ENCODE measurements at places on chromosomes 2 and 18.

DNA sequence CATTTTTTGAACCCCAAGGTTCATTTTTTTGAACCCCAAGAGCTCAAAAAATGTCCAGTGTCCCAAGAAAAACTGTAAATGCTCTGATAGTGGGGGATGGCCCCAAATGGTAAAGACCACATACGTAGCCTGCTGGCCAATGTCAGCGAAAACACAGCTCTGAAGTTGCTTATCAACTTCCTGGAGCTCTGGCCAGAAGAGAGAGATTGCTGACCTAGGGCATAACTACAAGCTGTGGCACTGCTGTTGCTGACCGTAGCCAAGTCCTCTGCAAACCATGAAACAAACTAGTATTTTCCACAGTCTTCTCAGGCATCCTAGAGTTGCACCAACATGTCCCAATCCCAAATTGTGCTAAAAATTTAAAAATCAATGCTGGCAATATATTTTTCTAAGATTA, 50.9 kb downstream of the REEP1 start:
- DNase-seq, result no peak

GRCh38 chr2:100243631-100244030, 78.7 kb downstream of the LONRF2 start:
- DNase-seq, result no peak

DNA sequence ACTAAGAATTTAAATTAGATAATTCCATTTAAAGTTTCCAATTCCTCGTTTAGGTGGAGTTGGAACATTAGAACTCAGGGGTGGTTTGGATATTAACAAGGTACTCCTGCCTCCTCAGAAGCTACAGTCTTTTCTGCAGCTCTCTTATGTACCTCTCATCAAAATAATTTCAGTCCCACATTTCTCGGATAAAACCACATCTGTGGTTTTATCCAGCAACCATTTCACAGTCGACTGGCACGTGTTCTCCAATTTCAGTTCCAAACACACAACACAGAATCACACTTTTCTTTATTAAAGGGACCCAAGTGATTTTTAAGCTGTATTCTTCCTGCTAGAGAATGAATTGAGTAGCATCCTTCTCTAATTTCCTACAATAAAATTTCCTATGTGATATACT, 22.7 kb upstream of the NFU1 start:
- DNase-seq, result no peak

DNA sequence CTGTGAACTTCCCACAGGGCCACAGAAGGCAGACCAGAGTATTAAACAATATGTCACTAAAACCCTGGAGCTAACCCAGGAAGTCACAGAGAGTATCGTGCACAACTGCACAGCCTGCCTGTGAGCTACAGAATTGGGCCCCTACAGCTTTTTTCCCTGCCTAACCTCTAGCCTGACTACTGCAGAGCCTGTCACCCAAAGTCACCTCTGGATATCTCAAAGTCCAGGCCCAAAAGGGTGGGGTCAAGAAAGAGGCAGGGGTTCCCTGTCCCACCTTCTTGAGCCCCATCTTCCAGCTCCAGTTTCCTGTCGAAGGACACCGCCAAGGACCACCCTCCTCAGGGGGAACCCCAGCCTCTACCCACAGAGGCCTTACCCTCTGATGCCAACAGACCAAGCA, 13.5 kb downstream of the GAD1 start:
- no peak for DNase-seq

GRCh38 chr2:213766465-213766901, 482.2 kb downstream of the SPAG16 start:
- DNase-seq, result peak; percentile 39

DNA sequence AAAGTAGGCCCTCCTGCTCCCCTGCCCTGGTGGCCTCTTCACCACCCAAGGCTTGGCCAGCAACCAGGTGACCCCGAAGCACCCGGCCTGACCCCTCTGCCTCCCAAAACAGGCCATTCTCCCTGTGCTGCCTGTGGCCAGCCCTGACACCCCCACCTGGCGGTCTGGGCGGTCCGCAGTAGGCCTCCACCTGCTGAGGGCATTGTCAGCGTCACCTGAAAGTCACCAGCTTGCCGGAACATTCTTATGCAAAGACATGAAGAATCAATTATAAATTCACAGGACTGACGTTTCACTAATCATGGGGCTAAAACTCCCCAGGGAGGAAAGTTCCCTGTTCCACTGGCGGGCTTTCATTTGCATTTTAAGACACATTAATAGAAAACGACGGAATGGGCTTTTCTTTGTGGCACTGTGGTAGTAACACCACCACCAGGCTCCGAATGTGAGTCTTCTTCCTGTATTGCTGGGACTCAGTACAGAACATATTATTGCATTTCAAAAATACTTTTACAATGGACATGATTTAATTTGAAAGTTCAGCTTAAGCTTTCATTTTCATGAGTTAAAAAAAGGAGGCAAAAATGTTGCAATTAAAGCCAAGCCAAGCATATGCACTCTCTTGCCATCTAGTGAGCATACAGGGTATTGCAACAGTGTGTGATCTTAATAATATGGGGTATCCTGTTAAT, 57.4 kb downstream of the ADI1 start:
- DNase-seq, result peak; percentile 48

- DNase-seq, result no peak
These were observed 32.0 kb downstream of the SMCHD1 start for GRCh38 chr18:2687390-2688001.

- DNase-seq, result no peak
These were observed 9.9 kb upstream of the INO80C start for GRCh38 chr18:35507623-35508022.

GRCh38 chr2:120314690-120315366, 31.1 kb upstream of the INHBB start:
- no peak for DNase-seq

GRCh38 chr2:37232131-37232933, 874 bp downstream of the NDUFAF7 start:
- DNase-seq, result no peak

GRCh38 chr2:58571181-58571852, 330.2 kb upstream of the FANCL start:
- DNase-seq, result peak; percentile 27

GRCh38 chr18:3511980-3512379, 62.0 kb downstream of the TGIF1 start:
- DNase-seq, result no peak

DNA sequence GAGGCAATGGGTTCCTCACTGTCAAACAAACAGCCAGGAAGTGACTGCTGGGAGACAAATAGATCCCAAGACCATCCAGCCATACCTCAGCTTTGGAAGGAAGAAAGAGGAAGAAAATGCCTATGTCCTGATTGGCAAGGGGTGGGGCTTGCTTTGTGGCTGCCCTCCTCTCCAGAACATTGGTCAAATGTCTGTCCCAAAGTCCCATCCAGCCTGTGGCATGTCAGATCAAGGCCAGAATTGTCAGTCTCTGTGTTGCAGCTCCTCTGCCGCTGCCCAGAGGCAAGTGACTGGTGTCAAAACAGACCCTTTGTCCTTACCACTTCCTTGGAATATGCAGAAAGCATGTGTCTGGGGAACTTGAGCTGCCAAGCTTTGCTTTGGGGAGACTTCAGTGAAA, 63.0 kb upstream of the SMAD2 start:
- DNase-seq, result no peak

- no peak for DNase-seq
These were observed 75.0 kb upstream of the CCDC85A start for GRCh38 chr2:56108806-56109205.

DNA sequence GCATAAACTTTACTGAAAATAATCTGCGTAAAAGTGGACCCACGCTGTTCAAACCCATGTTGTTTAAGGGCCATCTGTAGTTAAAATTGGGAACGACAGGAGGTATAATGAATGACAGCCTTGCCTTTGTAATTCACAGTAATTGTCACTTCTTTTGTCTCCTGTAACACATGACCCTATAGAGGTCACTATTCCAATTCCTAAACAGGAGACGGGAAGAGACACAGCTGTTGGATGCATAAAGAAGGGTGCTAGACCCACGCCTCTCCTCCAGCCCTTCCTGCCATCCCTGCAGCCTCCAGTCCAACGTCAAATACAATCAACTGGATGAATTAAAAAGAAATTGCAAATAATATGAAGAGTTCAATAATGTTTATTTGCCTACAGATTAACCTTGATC, 63.1 kb upstream of the NFATC1 start:
- DNase-seq, result no peak

DNA sequence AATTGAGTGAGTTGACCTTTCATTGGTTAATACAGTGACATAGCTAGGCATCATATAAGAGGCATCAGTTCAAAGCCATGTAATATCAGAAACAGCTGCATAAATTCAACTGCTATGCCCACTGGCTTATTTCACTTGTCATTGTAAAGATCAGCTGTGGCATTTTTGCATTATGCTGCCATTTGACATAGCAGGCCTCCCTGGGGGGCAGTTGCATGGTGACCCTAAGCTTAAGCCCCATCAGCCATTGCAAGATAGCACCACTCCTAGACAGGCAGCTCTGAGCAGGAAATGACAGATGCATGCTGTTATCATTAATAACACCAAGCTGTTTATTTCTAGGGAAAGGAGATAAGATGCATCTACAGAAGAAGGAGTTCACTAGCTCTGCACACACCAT, 233.4 kb upstream of the CNTNAP5 start:
- DNase-seq, result no peak

- DNase-seq, result no peak
These were observed 16.2 kb downstream of the PARD6G start for GRCh38 chr18:80231151-80231550.

- DNase-seq, result peak; percentile 78
These were observed 11.3 kb downstream of the STK17B start for GRCh38 chr2:196160101-196160500.

DNA sequence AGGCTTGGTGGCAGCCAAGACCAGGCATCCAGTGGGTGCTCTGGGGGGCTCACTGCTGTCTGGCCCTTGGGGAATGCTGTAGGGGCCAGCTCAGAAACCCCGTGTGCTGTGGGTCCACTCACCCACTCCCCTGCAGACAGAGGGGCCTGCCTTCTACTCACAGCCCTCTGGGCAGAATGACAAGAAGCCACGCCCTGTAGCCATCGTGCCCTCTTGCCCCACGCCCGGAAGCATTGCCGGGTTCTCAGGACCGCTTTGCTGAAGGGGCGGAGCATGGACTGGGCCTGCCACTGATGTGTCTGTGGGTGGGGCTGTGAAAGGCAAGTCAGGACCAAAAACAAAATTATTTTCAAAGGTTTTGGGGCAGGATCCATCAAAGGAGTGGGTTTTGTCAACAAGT, 27.8 kb downstream of the GLI2 start:
- DNase-seq, result no peak

DNA sequence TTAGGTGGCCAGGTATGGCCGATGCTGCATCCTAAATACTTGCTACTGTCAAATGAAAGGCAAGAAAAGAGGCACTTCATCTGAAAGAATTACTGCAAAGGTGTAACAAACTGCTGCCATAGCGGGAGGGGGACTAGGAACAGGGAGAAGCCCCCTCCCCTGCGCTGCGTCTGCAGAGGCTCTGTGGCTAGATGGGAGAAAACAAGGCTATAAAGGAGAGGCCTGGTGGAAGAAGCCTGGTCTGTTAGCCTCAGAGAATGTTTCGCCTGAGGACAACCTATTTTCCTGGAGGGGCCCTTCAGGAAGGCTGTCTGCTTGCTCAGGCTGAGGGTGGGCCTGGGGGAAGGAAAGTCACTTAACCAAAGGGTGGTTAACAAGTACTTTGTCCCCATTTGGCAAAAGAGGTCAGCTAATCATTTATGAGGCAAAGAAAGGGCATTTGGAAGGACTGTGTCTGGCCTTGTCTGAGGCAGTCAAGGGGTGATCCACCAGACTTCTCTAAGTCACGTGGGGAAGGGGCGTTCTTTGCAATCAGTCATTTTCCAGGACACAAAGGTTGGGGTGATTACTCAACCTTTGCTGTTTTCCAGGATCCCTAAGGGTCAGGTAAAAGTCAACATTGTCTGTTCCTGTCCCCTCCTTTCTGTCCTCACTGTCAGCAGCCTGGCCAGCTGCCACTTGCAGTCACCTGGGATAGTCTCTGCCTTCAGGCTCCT, 103.0 kb upstream of the TMEM200C start:
- DNase-seq, result no peak

- no peak for DNase-seq
These were observed 23.4 kb downstream of the CHCHD5 start for GRCh38 chr2:112607680-112608438.
